AG04449 (cell line): ENCODE measurements at places on chromosomes 7 and 10.

DNA sequence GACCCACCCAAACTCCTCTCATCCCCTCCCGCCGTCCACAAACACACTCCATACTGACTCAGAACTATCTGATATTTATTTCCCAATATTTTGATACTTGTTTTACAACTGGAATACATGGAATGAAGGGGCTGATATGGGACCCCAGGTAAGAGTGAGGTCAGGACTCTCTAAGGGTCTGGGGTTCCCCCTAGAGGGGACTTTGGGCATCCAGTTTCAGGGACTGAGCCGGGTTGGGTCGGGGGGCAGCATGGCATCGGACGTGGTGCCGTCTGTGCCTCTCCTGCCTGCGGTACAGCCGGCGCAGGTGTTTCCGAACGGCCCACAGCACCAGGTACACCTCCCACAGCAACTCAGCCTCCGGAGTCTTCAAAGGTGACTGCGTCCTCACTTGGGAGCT, 7.5 kb downstream of the SPACDR start:
- no peak for DNase-seq

- no peak for DNase-seq
Observed at GRCh38 chr7:28112883-28113540, 67.6 kb downstream of the JAZF1 start.

DNA sequence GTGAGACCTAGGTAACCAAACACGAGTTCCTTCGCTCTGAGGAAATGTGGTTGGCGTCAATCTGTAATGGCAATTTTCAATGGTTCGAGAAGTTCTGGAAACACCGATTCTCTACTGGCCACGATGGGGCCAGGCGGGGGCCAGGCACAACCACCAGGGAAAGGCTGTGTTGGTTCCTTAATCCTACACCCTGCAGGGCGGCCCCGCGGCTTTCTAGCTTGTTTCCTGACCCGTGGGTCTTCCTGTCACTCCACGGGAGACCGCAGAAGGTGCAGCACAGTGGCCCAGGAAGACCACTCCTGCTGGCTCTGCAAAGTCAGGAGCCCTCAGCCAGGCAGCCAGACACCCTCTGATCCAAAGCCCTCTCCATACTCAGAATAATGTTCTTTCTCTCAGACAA, 113.4 kb downstream of the FGFR2 start:
- no peak for DNase-seq

DNA sequence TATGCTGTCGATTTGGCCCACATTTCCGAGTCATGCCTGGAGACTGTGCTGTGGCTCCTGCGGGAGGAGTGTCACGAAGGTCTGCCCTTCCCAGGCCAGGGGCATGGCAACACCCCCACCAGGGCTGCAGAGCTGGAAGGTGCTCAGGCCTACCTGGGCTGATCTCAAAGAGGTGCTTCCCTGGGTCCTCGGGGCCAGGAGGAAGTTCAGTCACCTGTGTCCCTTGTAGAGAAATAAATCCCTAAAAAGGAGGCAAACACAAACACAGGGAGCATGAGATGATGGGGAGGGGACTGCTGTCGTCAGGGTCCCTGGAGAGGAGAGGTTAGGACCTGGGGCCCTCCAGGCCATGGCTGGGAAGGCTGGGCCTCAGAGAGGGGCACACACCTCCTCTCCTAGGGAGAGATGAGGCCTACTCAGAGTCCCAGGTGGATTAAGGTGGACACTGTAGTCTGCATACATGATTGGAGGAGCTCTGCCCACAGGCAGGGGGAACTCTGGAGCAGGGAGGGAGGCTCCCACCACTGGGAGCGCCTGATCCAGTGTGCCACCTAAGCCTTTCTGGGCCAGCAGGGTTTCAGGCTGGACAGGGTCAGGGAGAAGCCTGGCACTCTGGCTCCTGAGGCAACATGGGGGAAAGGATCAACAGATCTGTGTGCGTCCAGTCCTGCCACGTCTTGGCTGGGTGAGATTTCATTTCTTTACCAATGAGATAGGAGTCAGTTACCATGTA, 49.4 kb downstream of the ARHGAP22 start:
- no peak for DNase-seq

- peak; percentile 89 for DNase-seq
Observed at GRCh38 chr7:2248984-2249694, 7.1 kb downstream of the NUDT1 start.
